ENCODE measurements at places on chromosomes 3 and 15.

DNA sequence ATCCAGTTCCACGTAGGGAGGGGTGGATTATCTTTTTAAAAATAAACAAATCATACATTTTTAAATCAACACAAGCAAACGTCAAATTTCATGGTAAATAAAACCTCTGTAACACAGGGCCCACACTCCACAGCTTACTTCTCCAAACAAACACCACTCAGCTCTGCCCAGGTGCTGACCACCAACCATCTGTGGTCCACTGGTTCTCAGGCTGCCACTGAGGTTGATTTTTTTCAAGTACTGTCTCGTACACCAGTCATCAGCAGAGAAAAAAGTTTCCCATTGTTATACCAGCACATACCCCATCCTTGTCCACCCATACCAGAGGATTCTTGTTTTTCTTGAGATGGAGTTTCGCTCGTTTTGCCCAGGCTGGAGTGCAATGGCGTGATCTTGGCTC lies 32.4 kb downstream of the CHSY1 start:
- no peak for DNase-seq

DNA sequence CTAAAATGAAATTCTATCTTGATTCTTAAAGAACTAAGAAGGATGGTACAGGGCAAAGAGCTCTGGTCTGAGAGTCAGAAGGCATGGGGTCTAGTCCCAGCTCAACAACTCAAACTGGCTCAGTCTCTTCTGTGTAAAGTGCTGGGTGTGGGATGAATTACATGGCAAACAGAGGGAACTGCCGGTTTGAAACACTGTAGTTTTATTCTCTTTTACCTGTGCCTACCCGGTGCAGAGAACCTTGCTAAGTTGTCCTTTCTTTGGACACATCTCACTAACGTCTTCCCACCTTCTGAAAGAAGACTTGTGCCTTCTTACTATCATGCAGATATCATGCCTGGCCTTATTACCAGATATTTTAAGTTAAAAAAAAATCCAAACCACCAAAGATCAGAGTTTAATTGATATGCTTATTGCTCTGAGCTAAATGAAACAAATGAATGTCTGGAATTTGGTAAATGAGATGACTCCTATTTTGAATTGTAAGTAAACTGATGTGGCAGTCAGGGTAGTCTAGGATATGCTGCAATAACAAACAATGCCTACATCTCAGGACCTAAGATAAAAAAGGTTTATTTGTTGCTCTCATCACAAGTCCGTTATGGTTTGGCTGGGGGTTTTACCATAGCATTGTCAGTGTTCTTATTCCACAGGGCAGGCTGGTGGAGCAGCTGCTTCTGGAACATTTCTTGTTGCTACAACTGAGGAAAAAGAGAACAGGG lies 12.5 kb upstream of the RARRES1 start:
- no peak for DNase-seq

DNA sequence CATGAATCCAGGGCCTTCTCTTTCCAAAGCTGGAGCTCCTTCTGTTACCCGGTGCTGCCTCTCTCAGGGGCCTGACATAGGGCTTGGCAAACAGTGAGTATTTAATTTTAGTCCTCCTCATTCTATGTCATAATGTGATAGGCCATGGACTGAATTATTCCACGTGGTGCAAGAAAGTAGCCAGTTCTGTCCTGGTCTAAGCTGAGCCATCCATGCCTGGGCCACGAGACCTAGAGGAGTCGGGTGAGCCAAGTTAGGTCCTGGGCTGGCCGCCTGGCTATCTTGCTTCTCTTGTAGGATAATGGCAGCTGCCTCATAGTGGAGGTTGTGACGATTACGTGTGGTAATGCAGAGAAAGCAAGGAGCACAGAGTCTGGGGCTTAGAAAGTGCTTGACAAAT lies 170.6 kb downstream of the FAM43A start:
- DNase-seq: no peak

DNA sequence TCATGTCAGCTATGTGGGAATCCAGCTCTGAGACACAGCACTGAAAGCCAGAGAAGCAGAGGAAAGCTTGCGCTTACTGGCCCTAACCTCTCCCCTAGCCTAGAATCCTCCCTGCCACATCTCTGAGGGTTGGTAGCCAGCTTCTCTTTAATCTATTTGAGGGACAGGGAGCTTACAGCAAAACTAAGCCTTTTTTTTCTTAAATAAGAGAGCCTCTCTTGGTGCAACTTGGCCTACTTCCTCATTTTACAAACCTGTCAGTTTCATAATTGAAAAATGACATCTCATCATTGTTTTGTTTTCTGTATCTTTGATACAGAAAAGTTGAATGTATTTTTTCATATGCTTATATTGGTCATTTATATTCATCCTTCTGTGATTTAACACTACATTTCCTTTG lies 193.9 kb downstream of the ZNF621 start:
- DNase-seq: no peak

DNA sequence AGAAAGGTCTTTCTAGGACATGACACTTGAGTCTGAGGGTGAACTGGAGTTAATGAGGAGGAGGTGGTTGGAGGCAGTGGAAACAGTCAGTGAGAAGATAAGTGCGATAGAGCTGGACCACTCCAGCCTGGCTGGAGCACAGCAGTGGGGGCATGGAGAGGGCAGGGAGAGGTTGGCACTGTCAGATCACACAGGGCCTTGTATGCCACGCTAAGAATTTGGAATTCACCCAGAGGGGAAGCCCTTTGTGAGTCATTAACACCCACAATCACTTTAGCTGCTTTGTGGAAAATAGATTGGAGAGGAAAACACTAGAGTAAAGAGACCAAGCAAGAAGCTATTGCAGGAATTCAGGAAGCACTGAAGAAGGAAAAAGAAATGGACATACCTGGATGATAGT lies 83.3 kb downstream of the ZNF621 start:
- DNase-seq: no peak

GRCh38 chr3:78517965-78518364 lies 1249.8 kb downstream of the ROBO1 start:
- no peak for DNase-seq

Data from mucosa of descending colon (tissue), 3 donors.